ENCODE measurements at places on chromosomes 16 and 17. TPM values are rescaled to one million over a fixed set of nuclear protein-coding genes. Genes with fewer than 3 reads are reported as not detected.

Gene RBL2
- total RNA-seq: 20.6 TPM

- no peak for DNase-seq
Observed at GRCh38 chr17:72113751-72114150, 7.1 kb upstream of the SOX9 start.

Gene ESRP2
- 0.30 TPM for total RNA-seq

GRCh38 chr17:68107373-68107772, 71.8 kb downstream of the KPNA2 start:
- no peak for DNase-seq

Gene AOC3
- total RNA-seq: 0.11 TPM

Data from HT1080 (cell line).